WERI-Rb-1 (cell line): ENCODE measurements at places on chromosomes 3 and 15.

GRCh38 chr3:149371001-149371722 is 6.3 kb downstream of the TM4SF1 start:
- DNase-seq: no peak

- no peak for DNase-seq
These were observed 68.9 kb upstream of the NR2F2 start for GRCh38 chr15:96261575-96262034.

DNA sequence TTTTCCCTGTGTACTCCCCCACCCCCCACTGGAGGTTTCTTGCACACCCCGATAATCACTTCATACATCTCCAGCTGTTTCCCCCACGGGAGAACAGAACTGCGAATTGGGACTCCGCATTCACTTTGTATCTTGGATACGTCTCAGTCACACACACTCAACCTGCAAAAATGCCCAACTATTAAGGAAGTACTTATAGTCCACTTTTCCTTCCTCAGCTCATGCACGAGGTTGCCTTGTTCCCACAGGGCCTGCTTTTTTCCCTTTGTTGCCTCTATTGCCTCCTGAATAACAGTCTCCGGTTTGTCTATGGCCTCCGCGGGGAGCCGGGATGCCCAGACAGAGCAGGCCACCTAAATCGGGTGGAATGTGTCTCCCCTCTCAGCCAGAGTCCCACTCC is 282.3 kb downstream of the PYDC2 start:
- no peak for DNase-seq

GRCh38 chr3:114506591-114507300 is 212.9 kb downstream of the TIGIT start:
- DNase-seq: no peak

- DNase-seq: peak; percentile 26
These were observed 85.8 kb downstream of the PPCDC start for GRCh38 chr15:75109021-75109735.

- no peak for DNase-seq
These were observed 130.4 kb downstream of the ZNF385D start for GRCh38 chr3:21620511-21621155.

- peak; percentile 77 for DNase-seq
These were observed 72.3 kb upstream of the LRIG1 start for GRCh38 chr3:66572938-66573710.

GRCh38 chr3:122560680-122561079 is 3.4 kb downstream of the PARP9 start:
- peak; percentile 34 for DNase-seq

DNA sequence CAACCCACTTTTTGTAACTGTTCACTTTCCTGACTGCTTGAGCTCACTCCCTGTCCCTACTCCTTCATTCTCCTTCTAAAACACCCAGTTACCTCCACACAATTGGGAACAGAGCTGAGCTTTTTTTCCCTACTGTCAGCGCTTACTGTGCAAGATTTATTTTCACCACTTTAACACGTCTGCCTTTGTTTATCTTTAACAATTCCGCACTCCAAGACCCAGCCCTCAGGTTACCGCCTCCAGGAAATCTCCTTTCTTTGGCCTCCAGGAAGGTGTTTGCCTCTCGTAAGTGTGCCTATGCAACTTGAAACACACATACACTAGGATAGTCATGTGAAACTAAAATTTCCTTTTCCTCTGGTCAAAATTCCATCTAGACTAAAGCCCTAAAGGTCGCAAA is 271.9 kb upstream of the TPRG1 start:
- DNase-seq: no peak

DNA sequence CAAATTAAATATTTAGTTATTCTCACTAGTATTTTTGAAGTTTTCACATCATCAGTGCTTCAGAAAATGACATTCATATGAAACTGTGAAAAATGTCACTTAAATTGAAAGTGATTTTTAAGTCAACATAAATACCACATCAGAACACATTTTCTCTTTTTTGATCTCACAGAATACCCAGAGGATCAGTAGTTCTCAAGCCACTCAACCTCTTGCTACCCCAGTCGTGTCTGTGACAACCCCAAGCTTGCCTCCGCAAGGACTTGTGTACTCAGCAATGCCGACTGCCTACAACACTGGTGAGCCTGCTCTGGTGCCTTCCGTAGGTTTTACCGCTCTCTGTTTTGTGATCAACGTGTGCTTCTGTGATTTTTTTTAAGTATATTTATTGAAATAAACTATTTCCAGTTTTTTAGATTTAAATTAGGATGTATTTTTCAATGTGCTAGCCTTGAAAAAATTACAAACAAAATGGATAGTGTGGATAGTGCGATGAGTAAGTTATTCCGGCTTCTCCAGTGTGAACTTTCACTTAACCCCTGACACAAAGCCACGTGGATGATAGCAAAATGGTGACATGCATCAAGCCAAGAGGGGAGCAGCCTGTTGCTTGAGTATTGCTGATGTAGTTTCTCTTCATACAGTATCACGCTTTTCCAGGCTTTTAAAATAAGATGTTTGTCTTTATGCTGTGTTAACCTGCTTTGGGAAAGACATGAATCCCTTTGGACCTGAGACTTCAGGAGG is 26.5 kb downstream of the LYSMD4 start:
- DNase-seq: no peak

GRCh38 chr3:6018456-6018855 is 830.9 kb downstream of the EDEM1 start:
- DNase-seq: no peak

DNA sequence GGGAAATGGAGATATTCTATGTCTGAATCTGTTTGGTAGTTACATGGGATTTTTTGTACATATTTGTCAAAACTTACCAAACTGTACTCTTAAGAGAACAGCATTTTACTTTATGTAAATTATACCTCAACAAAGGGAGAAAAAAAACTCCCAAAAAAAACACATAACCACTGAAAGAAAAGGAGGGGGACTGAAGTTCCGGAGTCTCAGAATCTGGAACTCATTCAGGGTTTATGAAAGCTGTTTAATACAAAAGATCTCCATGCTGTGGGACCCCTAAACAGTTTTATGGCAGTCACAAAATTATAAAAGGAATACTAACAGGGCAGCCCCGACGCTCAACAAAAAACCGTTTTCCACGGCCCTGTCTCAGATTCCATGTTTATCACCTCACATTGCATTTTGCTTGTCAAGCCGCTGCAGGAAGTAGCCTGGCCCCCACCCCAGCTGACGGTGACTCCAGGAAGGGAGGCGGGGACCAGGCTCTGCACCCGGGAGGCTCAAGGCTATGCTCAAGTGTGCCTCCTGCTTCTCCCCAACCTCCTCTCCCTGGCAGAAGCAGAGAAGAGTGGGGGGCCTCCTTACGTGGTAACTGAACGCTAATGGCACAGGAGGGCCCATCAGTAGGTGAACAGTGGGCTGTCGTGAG is 29.3 kb downstream of the RFT1 start:
- DNase-seq: no peak

GRCh38 chr15:51888593-51889195 is 59.2 kb downstream of the TMOD3 start:
- no peak for DNase-seq

DNA sequence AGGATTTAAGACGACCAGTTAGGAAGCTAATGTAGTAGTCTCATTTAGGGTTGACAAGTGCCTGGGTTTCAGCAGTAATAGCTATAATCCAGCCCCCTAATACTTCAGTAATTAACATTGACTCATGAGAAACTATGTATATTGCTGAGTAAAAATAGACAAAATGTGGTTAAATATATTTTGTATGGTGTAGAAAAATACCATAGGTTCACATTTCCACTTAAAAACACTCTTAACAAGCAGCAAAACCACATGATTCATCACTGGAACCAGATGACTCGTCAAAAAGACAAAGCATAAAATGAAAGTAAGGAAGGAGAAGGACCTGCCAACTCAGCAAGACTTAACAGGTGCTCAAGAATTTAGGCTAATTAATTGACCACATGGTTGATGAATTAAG is 288.9 kb downstream of the EFHB start:
- no peak for DNase-seq

GRCh38 chr3:100630664-100631063 is 21.3 kb downstream of the ADGRG7 start:
- no peak for DNase-seq

DNA sequence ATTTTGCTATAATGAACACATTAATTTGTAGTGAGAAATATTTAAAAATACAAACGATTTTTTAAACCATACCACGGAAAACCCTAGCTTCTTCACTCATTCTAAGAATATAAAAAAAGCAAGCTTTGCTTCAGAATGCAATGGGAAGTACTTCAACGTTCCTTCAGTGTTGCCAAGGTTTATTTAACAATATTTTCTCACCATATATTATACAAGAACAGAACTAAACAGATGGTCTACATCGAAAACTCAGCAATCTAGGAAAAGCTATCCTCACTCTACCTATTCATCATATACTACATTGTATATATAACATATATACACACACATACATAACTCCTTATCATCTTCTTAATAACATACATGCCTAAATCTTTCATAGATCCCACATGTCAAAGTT is 1047.4 kb downstream of the IGSF11 start:
- no peak for DNase-seq

DNA sequence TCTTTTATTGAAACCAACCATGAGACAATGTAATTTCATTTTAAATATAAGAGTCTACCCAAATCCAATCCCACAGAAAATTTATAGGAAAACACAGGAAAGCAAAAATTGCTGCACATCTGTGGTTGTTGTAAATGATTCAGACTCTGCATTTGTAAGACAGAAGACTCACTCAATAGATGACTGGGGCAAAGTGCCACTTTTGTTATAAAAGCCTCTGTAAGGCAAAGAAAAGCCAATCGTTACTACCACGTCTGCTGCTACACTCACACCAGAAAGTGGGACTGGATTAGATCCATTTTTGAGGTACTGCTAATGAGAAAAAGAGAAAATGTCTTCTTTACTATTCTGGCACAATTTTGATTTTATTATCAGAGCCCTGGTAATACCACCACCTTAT is 74.9 kb downstream of the SEMA6D start:
- no peak for DNase-seq

DNA sequence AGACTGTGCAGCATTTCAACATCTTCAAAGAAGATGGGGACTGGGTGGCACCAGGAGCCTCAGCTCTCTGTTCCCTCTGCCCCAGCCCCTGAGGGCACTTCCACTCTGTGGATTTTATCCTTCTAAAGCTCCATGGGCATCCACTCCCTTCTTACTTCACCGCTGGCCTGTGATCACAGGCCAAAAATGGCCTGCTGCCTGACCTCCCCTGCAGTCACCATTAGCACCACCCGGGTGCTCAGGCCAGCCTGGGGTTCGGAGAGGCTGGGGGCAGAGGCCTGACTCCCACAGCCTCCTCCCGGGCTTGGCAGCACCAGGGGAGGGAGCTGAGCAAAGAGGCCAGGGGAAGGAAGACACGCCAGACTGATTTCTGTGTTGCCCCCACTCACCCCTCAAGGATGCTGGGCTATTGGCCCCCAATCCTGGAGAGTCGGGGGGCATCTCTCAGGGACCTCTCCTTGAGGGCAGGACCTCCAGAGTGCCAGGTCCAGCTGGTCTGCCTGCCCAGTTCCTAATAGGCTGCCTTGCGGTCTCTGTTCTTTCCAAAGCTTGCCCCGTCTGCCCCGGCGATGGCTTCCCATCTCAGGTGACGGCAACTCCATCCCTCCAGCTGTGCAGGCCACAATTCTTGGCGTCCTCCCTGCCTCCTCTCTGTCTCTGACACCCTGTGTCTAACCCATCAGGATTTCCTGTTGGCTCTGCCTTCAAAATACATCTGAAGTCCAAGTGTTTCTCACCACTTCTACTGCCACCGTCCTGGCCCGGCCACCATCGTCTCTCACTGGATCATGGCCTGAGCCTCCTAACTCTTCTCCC is 67.1 kb downstream of the EXOG start:
- DNase-seq: no peak

- DNase-seq: no peak
These were observed 55.8 kb upstream of the SLC6A11 start for GRCh38 chr3:10760199-10760598.

DNA sequence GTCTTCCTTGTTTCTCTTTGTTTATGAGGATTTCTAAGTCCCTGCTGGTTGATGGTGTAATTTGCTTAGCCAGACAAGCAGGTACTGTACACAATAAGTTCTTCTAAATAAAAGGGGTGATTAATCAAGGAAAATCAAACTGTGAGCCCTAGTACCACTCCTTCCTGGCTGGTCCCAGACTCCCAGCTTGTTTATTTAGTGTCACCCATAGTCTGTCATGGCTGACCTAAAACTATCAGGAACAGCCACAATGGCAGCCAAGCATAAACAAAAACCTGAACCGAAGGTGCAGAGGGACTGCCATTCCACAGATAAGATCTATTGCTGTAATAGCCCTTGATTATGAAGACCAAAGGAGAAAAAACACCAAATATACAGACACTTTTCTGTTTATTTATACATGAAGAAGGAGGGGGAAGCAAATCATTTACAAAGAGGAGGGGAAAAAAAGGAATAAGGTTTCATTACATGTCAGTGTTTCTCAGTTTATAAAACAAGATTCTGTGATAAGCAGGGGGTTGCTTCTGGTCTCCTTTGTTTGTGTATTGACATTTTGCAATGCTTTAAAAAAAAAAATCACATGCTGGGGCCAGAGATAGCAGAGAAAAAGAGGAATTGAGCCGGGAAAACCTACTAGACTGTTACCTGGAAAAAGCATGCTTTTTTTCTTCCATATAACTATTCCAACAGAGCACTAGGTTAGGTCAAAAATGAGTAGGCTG is 182.4 kb upstream of the DPH6 start:
- no peak for DNase-seq

DNA sequence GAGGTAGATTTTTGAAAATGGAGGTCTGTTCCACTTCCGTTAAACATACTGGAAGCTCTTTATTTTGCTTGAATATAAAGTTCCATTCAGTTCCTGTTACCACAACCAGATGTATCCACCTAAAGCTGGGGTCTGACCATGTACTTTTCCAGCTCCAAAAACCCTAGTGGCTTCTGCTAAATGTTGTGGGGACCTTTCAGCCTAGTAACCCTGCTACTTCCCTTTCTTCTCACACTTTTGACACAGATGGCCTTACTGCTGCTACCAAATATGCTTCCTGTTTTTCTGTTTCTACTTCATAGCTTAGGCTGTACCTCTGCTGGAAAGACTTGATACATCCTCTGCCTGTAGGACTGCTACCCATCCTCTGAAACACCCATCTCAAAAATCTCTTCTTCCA is 87.8 kb downstream of the COL6A6 start:
- DNase-seq: no peak

- no peak for DNase-seq
These were observed 48.9 kb downstream of the TGFBR2 start for GRCh38 chr3:30655187-30655812.

DNA sequence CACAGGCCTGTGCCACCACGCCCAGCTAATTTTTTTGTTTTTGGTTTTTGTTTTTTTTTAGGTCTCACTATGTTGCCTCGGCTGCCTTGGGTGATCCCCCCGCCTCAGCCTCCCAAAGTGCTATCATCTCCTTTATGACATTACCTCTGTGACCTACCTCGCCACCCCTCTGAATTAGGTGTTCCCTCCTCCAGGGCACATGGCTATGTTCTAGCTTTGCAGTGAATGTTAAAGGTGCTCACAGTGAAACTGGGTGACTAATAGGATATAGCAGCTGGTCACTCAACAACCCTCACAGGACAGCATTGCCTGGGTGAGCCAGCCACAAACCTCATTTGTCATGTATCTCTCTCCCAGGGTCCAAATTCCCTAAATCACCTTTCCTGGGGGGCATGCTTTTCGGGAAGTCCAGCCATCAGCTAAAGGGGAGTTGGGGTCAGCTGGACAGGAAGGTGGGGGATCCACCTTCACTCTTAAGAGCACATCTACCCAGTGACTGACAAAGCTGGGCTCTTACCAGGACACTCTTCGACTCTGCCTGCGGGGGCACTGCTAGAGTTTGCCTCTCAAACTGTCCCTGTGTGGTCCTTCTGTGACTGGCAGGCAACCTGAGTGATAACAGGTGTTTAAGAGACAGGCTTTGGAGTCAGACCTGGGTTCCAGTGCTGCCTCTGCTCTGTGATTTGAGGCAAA is 1.6 kb upstream of the TTLL3 start:
- peak; percentile 71 for DNase-seq
